ENCODE measurements at places on chromosomes 2 and 18. TPM values are rescaled to one million over a fixed set of nuclear protein-coding genes. Genes with fewer than 3 reads are reported as not detected.

The SOWAHC gene
- 1.7 TPM for total RNA-seq

DNA sequence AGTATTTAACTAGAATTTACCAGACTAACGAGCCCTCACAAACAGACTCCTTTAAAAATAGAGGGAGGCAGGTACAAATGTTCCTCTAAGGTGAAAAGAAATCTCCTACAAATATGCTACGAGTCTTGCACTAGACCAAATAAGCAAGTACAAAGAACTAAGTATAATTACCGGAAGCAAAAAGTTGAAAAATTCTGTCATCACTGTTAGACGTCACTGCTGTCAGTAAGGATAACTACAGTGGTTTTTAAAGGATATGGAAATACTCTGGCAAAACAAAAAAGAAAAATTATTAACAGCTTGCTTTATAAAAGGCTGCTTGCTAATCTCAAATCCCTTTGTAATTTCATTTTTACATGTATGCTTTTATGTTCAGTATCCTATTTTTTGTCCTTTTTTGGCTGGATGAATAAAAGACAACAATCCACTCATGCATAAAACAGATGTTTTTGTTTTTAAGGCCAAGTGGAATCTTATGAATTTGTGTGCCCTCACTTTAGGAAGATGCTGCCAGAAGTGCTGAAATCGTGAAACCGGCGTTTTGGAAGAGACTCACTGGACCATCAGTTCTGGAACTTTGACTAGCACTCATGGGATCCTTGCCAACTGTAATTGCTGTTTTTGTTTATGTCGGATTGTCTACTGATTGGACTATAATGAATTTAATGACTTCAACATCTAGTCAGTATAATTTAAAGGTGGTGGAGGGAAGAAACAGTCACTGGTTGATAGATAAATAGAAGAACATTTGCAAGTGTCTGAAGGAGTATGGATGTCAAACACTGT is 6.7 kb downstream of the ZNF521 start:
- no peak overlapping the region for H3K4me3 ChIP-seq
- H3K27me3 ChIP-seq = peaks cover 68% of the 10 kb centered on the region
- no peaks in the 10 kb centered on the region for H3K36me3 ChIP-seq
- no peak overlapping the region for H3K27ac ChIP-seq
- no peak for DNase-seq

The SEH1L gene
- 94.5 TPM for total RNA-seq

GRCh38 chr2:221434142-221434541 is 138.0 kb downstream of the EPHA4 start:
- no peaks in the 10 kb centered on the region for H3K36me3 ChIP-seq
- DNase-seq = no peak
- H3K27me3 ChIP-seq = no peaks in the 10 kb centered on the region
- H3K4me1 ChIP-seq = no peaks in the 10 kb centered on the region
- no peak overlapping the region for H3K27ac ChIP-seq

The CNDP1 gene
- total RNA-seq = not detected

DNA sequence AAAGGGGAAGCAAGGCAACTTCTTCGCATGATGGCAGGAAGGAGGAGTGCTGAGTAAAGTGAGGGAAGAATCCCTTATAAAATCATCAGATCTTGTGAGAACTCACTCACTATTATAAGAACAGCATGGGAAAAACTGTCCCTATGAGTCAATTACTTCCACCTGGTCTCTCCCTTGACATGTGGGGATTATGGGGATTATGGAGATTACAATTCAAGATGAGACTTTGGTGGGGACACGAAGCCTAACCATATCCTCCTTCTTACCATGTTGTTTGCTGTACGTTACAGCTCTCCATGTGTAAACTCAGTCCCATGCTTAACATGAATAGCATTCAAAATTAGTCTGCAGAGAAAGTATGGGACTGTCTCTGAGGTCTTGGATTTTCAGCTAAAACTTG is 1096.8 kb upstream of the ACVR2A start:
- no peaks in the 10 kb centered on the region for H3K36me3 ChIP-seq
- H3K27ac ChIP-seq = no peak overlapping the region
- H3K4me3 ChIP-seq = no peak overlapping the region
- H3K4me1 ChIP-seq = no peaks in the 10 kb centered on the region
- no peak for DNase-seq

- peaks cover 15% of the 10 kb centered on the region for H3K27me3 ChIP-seq
- H3K4me1 ChIP-seq = peaks cover 10% of the 10 kb centered on the region
- peak; percentile 63 for DNase-seq
- no peaks in the 10 kb centered on the region for H3K36me3 ChIP-seq
- H3K4me3 ChIP-seq = no peak overlapping the region
Observed at GRCh38 chr2:215920244-215921100, 92.9 kb downstream of the MREG start.

DNA sequence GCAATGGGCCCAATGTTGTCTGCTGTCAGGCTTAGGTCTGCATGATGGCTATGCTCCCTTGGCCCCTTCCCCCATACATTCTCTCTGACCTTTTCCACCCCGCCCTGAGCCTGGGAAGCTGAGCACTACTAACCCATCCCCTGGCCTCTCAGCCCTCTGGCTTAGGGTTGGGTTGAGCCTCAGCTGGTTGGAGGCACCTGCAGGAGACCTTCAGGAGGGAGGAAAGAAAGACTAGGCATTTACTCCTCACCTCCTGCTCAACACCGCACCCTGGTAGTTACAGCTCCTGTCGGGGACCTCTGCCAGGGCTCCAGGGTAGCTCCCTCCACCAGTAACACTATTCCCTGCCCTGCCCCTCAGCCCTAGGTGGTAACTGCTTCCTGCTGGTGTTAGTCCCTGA is 80.5 kb downstream of the GALNT14 start:
- no peaks in the 10 kb centered on the region for H3K4me1 ChIP-seq
- no peak for DNase-seq

The TLX2 gene
- total RNA-seq = 2.4 TPM

GRCh38 chr2:240724431-240724830 is 32.8 kb downstream of the AQP12A start:
- no peaks in the 10 kb centered on the region for H3K27me3 ChIP-seq
- H3K36me3 ChIP-seq = no peaks in the 10 kb centered on the region
- DNase-seq = no peak

The EVA1A gene
- total RNA-seq = 0.38 TPM

The RIF1 gene
- 58.3 TPM for total RNA-seq

- H3K27ac ChIP-seq = peak overlapping the region; percentile 24
- DNase-seq = no peak
- peaks cover 5% of the 10 kb centered on the region for H3K36me3 ChIP-seq
- H3K4me3 ChIP-seq = no peak overlapping the region
- H3K27me3 ChIP-seq = no peaks in the 10 kb centered on the region
Observed at GRCh38 chr2:170968205-170969003, 39.4 kb downstream of the GORASP2 start.

DNA sequence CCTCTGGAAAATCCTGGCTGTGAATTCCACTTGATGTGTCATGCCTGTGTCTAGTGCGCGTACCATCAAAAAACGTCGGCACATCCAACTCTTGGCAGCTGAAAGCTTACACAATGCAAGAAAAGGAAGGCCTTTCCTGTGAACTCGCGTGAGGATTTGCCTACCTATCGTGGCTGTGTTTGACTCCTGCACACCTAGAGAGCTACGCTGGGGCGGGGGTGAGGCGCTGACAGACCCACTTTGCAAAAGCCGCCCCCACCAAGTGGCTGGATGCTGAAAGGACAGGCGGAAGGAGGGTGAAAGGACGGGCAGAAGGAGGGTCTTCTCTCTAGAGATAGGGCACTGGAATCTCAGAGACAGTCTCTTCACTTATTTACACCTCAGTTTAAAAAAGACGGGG is 270.1 kb downstream of the EIPR1 start:
- no peak overlapping the region for H3K4me3 ChIP-seq
- no peaks in the 10 kb centered on the region for H3K4me1 ChIP-seq
- H3K27ac ChIP-seq = no peak overlapping the region
- no peak for DNase-seq
- H3K27me3 ChIP-seq = peaks cover 8% of the 10 kb centered on the region

- no peaks in the 10 kb centered on the region for H3K36me3 ChIP-seq
- no peaks in the 10 kb centered on the region for H3K27me3 ChIP-seq
- no peak for DNase-seq
Observed at GRCh38 chr18:6877288-6877687, 147.8 kb downstream of the ARHGAP28 start.

DNA sequence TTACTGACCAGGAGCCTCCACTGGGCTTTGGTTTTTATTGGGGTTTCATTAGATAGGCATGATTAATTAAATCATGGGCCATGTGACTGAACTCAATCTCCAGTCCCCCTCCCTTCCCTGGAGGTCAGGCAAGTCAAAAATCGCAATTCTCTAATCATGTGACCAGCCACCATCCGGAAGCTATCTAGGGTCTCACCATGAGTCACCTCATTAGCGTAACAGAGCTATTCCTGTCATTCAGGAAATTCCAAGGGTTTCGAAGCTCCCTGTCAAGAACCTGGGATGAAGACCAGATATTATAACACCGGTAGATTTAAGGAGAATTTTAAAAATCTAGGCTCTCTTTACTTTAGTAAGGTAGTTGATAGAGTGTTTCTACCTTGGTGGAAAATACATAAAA is 180.3 kb upstream of the TCF4 start:
- no peak overlapping the region for H3K27ac ChIP-seq
- H3K4me3 ChIP-seq = no peak overlapping the region
- DNase-seq = no peak
- no peaks in the 10 kb centered on the region for H3K36me3 ChIP-seq

DNA sequence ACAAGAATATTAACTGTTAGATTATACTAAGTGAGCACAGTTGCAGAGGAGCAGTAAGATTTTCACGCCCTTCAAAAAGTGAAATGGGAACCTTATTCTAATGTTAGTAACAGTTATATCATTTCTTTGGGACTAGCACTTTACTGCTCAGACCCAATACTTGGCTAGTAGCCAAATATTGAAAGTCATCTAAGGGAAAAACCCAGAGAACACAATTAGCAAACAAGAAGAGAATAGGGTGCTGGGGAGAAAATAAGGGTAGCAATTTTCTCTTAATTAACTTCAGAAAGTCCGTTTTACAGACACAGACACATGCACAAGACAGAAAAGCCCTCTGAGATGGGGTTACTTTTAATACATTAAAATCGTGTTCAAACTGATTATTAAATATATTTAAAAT is 71.8 kb downstream of the ID2 start:
- no peak overlapping the region for H3K4me3 ChIP-seq
- no peaks in the 10 kb centered on the region for H3K27me3 ChIP-seq
- no peak for DNase-seq
- H3K4me1 ChIP-seq = peaks cover 6% of the 10 kb centered on the region

The CYTIP gene
- 460 TPM for total RNA-seq
